ENCODE measurements at places on chromosomes 2 and 18.

GRCh38 chr2:16709769-16710168, 44.1 kb upstream of the CYRIA start:
- DNase-seq = peak; percentile 30

DNA sequence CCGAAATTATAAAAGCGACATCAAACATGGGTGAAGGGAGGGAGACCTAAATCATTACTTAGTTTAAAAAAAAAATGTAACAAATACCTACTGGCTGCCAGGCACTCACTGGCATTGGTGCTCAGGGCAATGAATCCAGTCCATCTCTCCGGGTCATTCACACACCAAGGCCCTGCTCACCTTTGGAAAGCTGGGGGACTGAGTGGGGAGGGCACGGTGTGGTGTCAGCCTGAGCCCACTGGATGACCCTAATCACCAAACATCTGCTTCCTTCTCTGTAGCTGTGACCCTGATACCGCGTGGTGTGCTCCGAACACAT, 336 bp upstream of the DDX1 start:
- DNase-seq = no peak

DNA sequence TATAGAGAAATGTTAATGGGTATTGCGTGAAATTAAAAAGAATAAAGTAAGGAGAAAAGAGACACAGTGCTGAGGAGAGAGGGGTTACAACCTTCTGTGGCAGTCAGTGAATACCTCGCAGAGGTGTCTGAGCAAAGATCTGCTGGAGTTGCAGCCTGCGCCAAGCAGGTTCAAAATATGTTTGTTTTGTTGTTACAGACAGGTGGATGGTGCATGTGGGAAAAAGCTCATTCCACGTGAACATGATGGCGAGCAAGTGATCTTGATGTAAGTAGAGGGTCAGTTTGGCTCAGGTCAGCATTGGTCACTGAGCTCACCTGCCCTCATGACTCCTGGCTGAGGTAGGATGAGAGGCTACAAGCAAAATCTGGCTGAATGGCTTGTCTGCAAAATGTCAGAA, 66.2 kb downstream of the SOX11 start:
- no peak for DNase-seq

DNA sequence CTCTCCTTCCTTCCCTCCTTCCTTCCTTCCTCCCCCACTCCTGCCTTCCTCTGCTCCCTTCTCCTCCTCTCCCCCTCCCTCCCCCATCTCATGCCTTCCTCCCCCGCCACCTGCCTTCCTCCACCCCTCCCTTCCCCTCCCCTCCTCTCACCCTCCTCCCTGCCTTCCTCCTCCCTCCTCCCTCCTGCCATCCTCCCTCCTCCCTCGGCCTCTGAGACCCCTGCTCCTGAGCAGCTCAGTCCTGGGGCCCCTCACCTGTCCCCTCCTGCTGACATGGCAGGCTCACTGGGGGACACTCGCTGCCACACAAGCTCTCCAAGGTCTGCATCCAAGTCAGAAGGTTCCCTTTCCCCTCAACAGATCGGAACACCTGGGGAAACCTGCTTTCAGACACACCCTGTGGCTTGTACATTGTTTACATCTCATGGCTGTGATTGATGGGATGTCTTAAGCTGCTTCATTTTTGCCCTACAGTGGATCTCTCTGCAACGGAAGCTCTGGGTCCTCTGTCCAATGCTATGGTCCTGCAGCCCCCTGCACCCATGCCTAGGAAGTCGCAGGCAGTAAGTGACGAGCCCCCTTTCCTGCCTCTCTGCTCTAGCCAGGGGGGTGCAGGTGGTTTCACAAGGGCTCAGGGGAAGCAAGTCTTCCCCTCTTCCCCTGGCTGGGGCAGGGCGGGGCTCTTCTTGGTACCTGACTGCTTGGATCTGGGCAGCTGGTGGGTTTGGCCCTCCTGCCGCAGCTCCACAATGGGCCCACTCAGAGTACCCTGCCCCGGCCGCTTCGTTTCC, 22.9 kb downstream of the ITGB1BP1 start:
- DNase-seq = no peak

- DNase-seq = no peak
These were observed 10.0 kb downstream of the FOXI3 start for GRCh38 chr2:88442473-88442872.

GRCh38 chr2:74682501-74682900, 28.5 kb downstream of the SEMA4F start:
- DNase-seq = no peak

DNA sequence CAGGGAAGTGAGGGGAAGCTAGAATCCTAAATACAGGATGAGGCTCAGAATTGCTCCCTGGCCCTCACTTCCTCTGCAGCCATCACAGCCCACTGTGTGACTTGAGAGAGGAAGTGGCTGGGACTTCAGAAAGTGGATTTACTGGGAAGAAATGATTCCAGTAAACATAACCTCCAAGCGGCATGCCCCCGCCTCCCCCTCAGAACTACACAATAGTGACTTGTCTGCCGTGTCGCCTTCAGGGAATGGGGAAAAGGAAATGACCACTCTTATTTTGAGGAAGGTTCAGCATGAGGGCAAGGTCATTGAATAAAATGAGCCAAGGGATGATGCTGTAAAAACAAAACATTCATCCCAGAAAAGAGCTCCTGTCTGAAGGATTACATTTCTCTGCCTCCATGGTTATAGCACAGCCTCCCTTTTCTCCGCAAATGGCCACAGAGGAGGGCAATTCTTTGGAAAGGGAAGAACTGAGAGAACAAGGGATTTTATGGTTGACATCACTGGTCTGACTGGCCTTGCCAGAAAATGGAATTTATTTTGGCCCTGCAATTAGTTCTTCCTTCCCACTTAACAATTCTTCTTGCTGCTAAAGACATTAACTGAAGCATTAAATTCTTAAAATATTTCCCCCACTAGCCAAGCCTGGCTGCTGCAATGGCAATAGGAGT, 78.9 kb upstream of the DAPL1 start:
- DNase-seq = no peak

DNA sequence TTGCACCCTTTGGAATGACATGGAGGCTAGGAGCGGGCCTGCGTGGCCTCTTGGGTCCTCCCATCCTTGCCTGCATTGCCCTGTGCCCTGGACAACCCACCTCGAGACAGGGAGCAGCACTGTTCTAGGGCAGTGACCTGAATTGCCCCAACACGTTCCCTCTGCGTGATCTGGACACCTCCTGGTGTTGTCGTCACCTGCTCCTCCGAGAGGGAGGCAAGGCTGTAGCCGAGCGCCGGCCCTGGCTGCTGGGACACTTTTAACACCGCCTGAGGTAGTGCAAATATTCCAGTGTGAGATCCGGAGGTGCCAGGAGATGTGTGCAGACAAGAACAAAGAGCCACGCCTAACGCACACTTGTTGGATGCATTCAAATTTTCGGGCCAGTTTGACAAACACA, 131.5 kb downstream of the SMAD7 start:
- DNase-seq = no peak

- DNase-seq = no peak
These were observed 9.9 kb downstream of the TLK1 start for GRCh38 chr2:171150694-171151285.

GRCh38 chr2:107775211-107775610, 51.5 kb upstream of the RGPD4 start:
- DNase-seq = no peak

- no peak for DNase-seq
These were observed 51.6 kb upstream of the ROCK2 start for GRCh38 chr2:11396021-11396420.

DNA sequence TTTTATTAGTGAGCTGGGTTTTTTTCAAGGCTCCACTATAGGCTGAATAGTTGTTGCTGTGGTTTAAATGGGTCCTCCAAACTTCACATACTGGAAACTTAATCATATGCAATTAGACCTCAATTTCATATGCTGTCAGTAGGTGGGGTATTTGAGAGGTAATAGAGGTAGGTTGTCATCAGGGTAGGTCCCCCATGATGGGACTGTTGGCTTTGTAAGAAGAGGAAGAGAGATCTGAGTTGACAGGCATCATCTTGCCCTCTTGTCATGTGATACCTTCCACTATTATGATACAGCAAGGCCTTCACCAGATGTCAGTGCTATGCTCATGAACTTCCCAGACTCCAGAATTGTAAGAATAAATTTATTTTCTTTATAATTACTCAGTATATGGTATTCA, 819.4 kb downstream of the LRP1B start:
- no peak for DNase-seq

GRCh38 chr18:62081248-62081647, 105.6 kb downstream of the PIGN start:
- DNase-seq = no peak

DNA sequence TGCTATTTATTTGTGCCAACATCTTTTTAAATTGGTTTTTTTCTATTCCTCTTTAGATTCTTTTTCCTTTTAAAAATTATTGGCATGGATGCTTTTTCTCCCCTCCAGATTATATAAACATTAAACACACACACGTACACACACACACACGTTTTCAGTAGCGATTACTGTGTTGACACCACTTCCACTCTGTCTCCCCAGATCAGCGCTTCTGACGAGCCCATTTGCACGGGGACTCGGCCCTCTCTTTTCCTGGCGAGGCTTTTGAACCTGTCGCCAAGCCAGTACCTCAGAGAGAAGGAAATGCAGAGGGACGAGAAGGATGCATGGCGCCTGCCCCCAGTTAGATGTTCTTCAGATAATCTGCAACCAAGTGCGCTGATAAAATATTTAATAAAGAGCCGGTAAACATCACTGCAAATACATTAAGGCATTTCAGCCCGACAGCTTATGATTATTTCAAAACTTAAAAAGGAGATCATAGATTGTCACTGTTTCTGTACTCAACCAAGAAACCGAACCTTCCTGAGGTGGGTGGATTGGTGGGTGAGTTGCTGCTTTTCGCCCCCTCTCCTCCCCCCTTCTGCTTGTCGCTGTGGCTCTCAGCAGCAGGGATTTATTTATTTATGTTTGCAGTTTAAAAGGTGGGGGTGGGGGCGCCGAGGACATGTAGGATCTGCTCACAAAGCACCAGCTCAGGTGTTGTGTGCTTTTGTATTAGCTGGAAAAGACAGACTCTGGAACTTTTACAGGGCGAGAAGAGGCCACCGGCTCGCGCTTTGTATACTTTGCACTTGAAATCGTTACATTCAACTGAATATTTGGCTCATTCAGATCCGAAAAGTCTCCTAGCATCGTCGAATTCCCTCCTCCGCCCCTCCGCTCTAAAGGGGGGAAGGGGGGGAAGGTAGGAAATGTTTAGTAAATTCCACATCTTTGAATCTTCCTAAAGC, 787 bp upstream of the TBR1 start:
- DNase-seq = no peak

- no peak for DNase-seq
These were observed 227.6 kb downstream of the SUCLG1 start for GRCh38 chr2:84231478-84231877.

DNA sequence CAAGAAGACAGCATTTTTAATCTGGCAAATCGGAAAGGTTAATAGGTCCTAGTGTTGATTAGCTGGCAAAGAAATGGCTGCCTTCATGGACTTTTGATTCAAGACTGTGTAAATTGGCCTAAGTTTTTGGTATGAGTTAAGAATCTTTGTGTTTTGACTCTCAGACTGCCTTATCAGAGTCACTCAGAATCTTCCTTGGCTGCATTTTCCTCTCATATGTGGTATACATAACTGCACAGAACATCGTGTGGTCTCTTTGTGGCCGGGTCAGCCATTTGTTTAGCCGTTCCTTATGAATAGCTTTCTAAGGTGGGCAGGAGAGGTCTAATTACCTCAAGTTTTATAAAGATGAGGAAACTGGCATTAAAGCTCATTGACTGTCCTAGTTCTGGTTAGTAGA, 30.1 kb downstream of the CAB39 start:
- DNase-seq = no peak

DNA sequence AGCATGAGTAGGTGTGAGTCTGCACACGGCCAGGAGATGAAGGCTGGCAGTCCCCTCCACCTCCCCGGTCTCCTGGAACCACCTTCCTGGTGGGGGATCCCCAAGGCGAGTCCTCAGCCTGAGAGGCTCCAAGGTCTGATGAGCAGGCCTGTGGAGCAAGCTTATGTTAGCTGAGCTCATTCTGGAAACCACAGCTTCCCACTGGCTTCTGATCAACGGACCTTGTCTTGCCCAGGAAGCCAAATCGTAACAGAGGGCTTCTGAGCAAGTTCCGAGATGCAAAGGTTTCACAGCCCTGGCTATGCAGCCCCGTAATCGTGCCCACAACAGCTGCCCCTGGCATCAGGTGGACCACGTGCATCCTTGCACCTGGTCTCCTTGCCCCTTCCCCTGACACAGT, 28.8 kb upstream of the GPR55 start:
- no peak for DNase-seq

GRCh38 chr2:144459937-144460336, 60.0 kb downstream of the ZEB2 start:
- peak; percentile 78 for DNase-seq

DNA sequence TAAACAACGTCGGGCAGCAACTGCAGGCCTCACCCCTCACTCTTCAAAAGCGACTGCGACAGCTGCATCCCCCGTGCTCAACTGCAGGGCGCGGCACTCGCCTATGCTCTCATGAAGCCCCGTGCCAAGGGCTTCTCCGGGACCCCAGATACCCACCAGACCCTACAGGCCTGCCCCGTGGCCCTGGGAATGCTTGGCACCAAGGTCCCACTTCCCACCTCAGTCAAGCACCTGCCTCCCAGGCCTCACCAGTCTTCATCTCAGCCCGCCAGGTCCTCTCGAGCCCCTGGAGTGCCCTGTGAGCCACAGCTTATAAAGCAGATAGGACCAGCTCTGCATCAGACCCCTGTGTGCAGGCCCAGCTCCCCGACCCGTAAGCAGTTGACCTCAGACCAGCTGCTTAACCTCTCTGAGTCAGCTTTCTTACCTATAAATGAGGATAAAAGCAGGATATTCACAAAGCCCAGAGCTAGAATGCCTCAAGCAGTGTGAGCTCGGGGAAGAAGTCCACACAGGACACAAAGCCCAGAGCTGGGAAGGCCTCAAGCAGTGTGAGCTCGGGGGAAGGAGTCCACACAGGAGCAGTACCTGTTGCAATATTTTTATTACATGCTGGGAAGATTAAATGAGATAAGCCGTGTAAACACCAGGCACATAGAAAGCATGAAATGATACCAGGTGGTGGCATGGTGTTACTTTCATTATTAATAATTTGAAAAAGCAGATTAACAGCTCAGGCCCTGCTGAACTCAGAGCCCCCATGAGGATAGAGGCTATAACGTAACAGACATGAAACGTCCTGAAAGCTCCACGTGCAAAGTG, 96.9 kb downstream of the HDAC4 start:
- DNase-seq = no peak

- DNase-seq = no peak
These were observed 387.9 kb upstream of the POU3F3 start for GRCh38 chr2:104465981-104466380.

- DNase-seq = no peak
These were observed 57.7 kb upstream of the TFCP2L1 start for GRCh38 chr2:121342751-121343150.

GRCh38 chr18:7535436-7536205, 31.5 kb upstream of the PTPRM start:
- DNase-seq = no peak
